ENCODE measurements at places on chromosomes 5 and 9.

GRCh38 chr5:32531885-32532520 is 53.4 kb upstream of the SUB1 start:
- peak; percentile 64 for DNase-seq

DNA sequence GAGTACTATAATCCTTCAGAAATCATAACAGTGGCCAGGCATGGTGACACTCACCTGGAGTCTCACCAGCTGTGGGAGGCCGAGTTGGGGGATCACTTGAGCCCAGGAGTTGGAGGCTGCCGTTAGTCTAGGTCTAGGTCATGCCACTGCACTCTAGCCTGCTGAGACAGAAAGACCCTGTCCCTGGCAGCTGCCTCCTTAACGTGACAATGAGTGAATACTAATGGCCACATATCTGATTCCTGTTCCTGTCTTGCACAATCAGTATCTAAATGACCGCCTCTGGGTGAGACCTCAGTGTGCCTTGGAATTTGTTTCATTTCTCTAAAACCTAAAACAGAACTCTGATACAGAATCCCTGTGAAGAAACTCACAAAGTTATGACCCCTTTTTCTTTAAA is 131.0 kb upstream of the DAB2 start:
- no peak for DNase-seq

DNA sequence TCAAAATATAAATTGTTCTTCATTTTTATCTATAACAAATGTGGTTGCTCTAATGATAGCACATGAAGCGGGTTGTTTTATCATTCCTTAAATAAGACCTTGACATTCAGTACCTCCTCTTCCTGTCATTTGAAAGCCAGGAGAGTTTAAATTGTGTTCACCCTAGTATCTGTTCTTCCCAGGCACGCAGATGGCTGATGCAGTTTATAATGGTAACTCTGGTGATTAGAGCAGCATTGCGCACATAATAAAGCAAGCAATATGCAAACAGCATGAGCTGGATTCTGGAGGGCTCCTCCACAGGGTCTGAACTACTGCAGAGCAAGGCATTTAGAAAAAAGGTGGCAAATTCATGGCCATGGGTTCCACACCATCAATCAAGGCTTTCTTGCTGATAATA is 307.8 kb downstream of the ENC1 start:
- no peak for DNase-seq

DNA sequence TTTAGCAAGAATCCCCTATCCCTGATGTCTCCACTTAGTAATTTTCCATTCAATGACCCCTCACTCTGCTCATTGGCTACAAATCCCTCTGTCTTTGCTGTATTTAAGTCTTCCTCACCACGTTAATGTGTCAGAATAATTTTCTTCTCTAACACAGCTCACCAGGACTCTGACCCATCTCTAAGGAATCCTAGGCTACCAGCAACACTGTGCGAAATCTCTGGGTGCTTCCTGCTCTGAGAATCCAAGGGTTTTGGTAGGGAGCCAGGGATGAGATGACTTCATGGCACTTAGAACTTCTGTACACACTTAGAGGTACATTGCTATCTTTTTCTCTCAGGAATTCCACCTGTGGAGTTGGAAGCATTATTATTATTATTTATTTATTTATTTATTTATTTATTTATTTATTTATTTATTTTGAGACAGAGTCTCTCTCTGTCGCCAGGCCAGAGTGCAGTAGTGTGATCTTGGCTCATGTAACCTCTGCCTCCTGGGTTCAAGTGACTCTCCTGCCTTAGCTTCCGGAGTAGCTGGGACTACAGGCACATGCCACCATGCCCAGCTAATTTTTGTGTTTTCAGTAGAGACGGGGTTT is 53.5 kb downstream of the FOXI1 start:
- DNase-seq = no peak

- no peak for DNase-seq
Observed at GRCh38 chr5:52560366-52560765, 227.3 kb upstream of the ITGA1 start.

DNA sequence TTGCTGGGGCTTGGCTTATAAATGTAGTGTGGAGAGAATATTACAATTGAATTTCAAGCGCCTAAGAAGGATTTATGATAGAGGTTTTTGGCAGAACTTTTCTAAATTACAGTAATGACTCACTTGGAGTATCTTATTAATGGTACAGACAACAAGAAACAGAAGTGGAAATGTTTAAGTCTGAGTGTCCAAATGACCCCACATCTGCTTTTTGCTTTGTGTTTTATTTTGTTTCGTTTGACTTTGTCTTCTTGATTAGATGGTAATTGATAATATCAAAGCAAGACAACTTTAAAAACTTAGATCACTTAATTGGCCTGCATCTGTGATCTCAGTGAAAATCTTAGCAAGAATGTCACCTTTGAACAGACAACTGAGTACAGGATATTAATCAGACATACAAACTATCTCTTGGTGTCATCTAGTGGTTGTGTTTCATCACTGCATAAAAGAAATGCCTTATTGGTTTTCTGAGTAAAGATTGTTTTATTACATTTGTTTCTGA is 577.4 kb downstream of the ISL1 start:
- no peak for DNase-seq

GRCh38 chr9:136322756-136323330 is 4.5 kb upstream of the GPSM1 start:
- DNase-seq = no peak

DNA sequence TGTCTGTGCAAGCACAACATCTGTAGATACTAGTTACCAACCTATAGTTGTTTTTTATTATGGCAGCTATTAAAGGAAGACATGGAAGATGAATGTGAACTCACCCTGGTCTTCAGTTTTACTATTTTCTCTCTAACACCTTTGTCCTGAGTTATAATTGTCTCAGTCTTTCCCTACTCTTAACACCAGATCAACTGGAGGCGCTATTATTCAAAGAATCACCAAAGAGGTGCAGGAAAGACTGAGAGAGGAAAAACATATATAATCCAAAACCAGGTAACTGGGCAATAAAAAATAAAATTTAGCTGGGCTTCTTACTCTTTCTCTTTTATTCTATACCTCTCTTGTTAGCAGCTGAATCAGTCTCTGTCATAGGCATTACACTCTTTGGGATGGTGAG is 134.2 kb upstream of the C6 start:
- no peak for DNase-seq

DNA sequence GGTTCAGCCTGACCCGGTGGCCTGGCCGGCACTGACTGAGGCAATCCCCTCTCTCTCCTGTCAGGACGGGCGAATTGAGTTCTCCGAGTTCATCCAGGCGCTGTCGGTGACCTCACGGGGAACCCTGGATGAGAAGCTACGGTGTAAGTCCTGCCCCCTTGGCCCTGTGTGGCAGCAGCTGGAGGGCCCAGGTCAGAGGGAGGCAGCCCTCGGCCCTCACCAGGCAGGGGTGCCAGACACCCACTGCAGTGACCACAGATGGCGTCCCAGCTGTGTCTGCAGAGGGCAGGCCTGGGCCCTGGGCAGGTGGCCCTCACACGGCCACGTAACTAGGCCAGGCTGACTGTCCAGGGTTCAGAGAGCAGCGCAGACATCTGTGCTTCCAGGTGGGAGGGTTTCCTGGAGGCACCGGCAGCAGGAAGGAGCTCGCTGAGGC is 45.9 kb upstream of the HMCN2 start:
- DNase-seq = no peak

Measured in central memory CD4-positive, alpha-beta T cell (primary cell).